ENCODE measurements at places on chromosomes 16 and 17. TPM values are rescaled to one million over a fixed set of nuclear protein-coding genes. Genes with fewer than 3 reads are reported as not detected.
A peak's percentile ranks its signal among the peaks of the same experiment; 100 is the strongest.

The PIRT gene
- not detected for total RNA-seq

The CPNE7 gene
- total RNA-seq, result 0.36 TPM

The AOC2 gene
- 0.60 TPM for total RNA-seq

The NPIPB6 gene
- total RNA-seq, result not detected

The ITGAL gene
- 4.7 TPM for total RNA-seq

The ADAT1 gene
- 40.0 TPM for total RNA-seq

The HOXB1 gene
- total RNA-seq, result not detected

The GPR179 gene
- total RNA-seq, result not detected

The SMIM22 gene
- not detected for total RNA-seq

The SLC16A13 gene
- total RNA-seq, result 2.9 TPM

GRCh38 chr17:17119533-17119932, 77.3 kb downstream of the MPRIP start:
- no peaks in the 10 kb centered on the region for H3K27me3 ChIP-seq
- no peaks in the 10 kb centered on the region for H3K36me3 ChIP-seq
- DNase-seq, result peak; percentile 59
- H3K4me1 ChIP-seq, result peaks cover 43% of the 10 kb centered on the region
- H3K27ac ChIP-seq, result no peak overlapping the region
- no peak overlapping the region for H3K4me3 ChIP-seq

- no peaks in the 10 kb centered on the region for H3K36me3 ChIP-seq
- no peak overlapping the region for H3K4me3 ChIP-seq
- H3K4me1 ChIP-seq, result no peaks in the 10 kb centered on the region
These were observed 536.0 kb downstream of the CDH13 start for GRCh38 chr16:83162791-83163190.

DNA sequence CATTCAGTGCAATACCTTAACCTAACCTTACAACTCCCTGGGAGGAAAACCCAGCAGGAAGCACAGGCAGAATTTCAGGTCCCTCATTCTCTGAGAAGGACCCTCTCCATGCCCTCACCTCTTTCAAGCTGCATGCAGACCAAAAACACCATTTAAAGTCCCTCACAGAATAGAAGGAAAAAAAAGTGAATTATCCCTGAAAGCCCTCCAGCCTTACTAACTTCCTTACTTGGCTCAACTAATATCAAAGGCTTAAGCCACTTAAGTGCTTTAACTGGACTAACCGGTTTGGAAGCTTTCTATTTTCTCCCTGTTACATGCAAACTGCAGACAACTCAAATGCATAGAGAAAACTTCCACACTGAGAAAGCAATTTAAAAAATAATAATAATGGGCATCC, 60.5 kb downstream of the ADAMTS18 start:
- no peak overlapping the region for H3K4me3 ChIP-seq
- H3K4me1 ChIP-seq, result no peaks in the 10 kb centered on the region
- no peak overlapping the region for H3K27ac ChIP-seq
- H3K36me3 ChIP-seq, result no peaks in the 10 kb centered on the region
- no peak for DNase-seq
- no peaks in the 10 kb centered on the region for H3K27me3 ChIP-seq

DNA sequence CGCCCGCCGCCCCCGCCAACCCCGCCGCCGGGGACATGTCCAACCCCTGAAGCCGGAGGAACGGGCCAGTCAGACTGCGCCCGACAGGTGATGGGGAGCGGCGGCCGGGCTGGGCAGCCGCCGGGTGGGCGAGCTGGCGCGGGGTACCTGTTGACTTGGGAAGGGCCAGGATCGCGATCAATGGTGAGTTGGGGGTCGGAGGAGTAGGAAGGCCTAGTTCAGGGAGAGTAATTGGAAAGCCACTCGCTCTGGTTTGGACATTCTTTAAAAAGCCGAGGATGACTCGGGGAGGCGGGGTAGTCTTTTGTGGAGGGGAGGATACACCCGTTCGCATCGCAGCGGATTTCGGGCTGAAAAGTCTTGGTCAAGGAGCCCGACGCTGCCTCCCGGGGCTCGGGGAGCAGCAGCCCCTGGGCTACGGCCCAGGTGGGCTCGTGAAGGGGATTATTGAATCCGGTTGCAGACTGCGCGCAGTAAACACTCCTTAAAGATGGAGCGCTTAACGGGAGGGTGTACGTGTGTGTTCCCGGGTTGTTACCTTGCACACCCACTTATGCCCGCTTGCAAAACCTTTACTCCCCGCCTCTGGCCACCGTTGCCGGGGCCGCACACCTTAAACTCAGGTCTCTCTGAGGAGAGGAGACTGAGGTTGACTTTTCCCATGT, 123.8 kb downstream of the GOSR1 start:
- no peaks in the 10 kb centered on the region for H3K36me3 ChIP-seq
- H3K4me1 ChIP-seq, result no peaks in the 10 kb centered on the region
- peak overlapping the region; percentile 72 for H3K4me3 ChIP-seq
- peak; percentile 23 for DNase-seq
- peak overlapping the region; percentile 95 for H3K27ac ChIP-seq
- H3K27me3 ChIP-seq, result no peaks in the 10 kb centered on the region

- no peaks in the 10 kb centered on the region for H3K36me3 ChIP-seq
- peak within 1 kb of the TSS; percentile 54 for H3K4me3 ChIP-seq
- no peaks in the 10 kb centered on the region for H3K27me3 ChIP-seq
- peak; percentile 78 for DNase-seq
These were observed at the start of gene DUSP14 for GRCh38 chr17:37489197-37490001. Gene DUSP14, plus strand, starts transcription at chr17:37489891. Its CDS starts 22,382 bp downstream, at chr17:37512273.

- H3K4me1 ChIP-seq, result no peaks in the 10 kb centered on the region
- no peaks in the 10 kb centered on the region for H3K36me3 ChIP-seq
- no peak overlapping the region for H3K27ac ChIP-seq
- DNase-seq, result no peak
- H3K4me3 ChIP-seq, result no peak overlapping the region
- H3K27me3 ChIP-seq, result no peaks in the 10 kb centered on the region
These were observed 1483.7 kb upstream of the GOT2 start for GRCh38 chr16:60217787-60218186.

- no peak overlapping the region for H3K27ac ChIP-seq
- DNase-seq, result no peak
- no peak overlapping the region for H3K4me3 ChIP-seq
These were observed 96.3 kb downstream of the TMEM114 start for GRCh38 chr16:8493972-8494371.

DNA sequence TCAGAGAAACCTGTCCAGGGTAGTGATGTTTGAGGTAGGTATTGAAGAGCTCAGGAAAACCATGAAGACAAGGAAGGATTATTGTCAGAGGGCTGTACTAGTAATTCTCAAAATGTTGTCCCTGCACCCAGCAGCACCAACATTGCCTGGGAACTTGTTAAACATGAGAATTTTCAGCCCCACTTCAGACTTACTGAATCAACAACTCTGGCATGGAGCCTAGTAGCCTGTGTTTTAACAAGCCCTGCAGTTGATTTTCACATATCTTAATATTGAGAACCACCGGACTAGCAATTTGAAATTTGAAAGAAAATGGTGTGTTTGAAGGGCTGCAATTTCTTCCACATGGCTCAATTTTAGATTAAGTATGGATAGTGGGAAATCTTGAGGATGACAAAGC, 2.8 kb upstream of the KIF2B start:
- no peaks in the 10 kb centered on the region for H3K36me3 ChIP-seq
- no peaks in the 10 kb centered on the region for H3K27me3 ChIP-seq
- H3K4me3 ChIP-seq, result no peak overlapping the region
- H3K27ac ChIP-seq, result no peak overlapping the region
- no peak for DNase-seq

DNA sequence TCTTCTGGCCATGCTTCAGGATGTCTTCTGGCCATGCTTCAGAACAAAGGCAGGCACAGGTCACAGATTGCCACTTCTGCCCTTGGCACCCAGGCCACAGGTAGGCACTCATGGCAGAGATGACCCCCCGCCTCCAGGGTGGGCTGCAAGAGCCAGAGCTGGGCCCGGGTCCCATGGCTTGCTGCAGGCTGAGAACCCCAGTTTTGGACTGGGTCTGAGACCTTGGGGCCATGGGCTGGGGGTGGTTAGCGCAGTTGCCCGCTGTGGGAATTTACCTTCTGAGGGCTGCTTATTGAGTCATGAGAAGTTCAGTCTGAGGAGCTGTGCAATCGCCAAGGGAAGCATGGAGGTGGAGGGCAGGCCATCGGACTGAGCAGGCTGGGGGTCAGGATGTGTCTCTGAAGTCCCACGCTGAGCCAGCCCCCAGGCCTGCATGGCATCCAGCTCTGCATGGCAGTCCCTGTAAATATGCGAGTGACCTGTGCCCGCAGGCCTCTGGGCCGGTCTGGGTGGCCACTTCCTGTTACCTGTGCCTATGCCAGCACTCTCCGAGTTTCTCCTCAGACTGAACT, 1.7 kb downstream of the ANKRD13B start:
- H3K4me1 ChIP-seq, result peaks cover 39% of the 10 kb centered on the region
- H3K27me3 ChIP-seq, result no peaks in the 10 kb centered on the region
- no peak overlapping the region for H3K4me3 ChIP-seq
- no peaks in the 10 kb centered on the region for H3K36me3 ChIP-seq
- no peak overlapping the region for H3K27ac ChIP-seq
- DNase-seq, result no peak

- no peaks in the 10 kb centered on the region for H3K36me3 ChIP-seq
- no peak overlapping the region for H3K27ac ChIP-seq
- no peaks in the 10 kb centered on the region for H3K27me3 ChIP-seq
- H3K4me1 ChIP-seq, result peaks cover 41% of the 10 kb centered on the region
- peak overlapping the region; percentile 53 for H3K4me3 ChIP-seq
- peak; percentile 39 for DNase-seq
These were observed 526 bp downstream of the MOSMO start for GRCh38 chr16:22008215-22009059.

DNA sequence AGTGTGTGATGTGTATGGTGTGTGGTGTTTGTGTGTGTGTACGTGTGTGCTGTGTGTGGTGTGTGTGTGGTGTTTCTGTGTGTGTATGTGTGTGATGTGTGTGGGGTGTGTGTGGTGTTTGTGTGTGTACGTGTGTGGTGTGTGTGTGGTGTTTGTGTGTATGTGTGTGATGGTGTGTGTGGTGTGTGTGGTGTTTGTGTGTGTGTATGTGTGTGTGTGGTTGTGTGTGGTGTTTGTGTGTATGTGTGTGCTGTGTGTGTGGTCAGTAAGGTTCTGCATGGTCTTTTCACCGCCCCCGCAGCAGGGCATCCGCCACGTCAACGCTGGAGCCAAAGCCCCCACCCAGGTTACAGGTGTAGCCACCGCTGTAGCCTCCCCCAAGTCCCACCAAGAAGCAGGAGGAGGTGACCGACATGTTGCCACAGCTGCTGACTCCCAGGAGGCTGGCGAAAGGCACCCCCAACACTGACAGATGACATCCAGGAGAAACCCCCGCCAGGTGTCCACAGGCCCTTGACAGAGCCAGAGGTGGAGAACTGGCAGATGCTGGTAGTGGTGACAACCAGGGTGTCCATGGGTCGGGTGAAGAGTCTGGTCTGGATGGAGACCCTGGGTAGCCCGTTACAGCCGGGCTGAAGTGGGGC, 9.3 kb upstream of the KRT17 start:
- H3K27me3 ChIP-seq, result no peaks in the 10 kb centered on the region
- no peak for DNase-seq
- H3K36me3 ChIP-seq, result no peaks in the 10 kb centered on the region
- peaks cover 8% of the 10 kb centered on the region for H3K4me1 ChIP-seq
- H3K27ac ChIP-seq, result no peak overlapping the region

- H3K36me3 ChIP-seq, result no peaks in the 10 kb centered on the region
- H3K4me1 ChIP-seq, result no peaks in the 10 kb centered on the region
- no peaks in the 10 kb centered on the region for H3K27me3 ChIP-seq
- no peak for DNase-seq
These were observed 301.8 kb downstream of the CPPED1 start for GRCh38 chr16:12501707-12502457.

- H3K4me1 ChIP-seq, result peaks cover 6% of the 10 kb centered on the region
- no peak for DNase-seq
- no peaks in the 10 kb centered on the region for H3K36me3 ChIP-seq
- no peaks in the 10 kb centered on the region for H3K27me3 ChIP-seq
- no peak overlapping the region for H3K27ac ChIP-seq
These were observed 2.3 kb upstream of the MVD start for GRCh38 chr16:88665148-88665547.

GRCh38 chr17:69907132-69907847, 167.7 kb upstream of the KCNJ16 start:
- no peaks in the 10 kb centered on the region for H3K4me1 ChIP-seq
- H3K27me3 ChIP-seq, result no peaks in the 10 kb centered on the region
- H3K4me3 ChIP-seq, result no peak overlapping the region
- DNase-seq, result no peak

DNA sequence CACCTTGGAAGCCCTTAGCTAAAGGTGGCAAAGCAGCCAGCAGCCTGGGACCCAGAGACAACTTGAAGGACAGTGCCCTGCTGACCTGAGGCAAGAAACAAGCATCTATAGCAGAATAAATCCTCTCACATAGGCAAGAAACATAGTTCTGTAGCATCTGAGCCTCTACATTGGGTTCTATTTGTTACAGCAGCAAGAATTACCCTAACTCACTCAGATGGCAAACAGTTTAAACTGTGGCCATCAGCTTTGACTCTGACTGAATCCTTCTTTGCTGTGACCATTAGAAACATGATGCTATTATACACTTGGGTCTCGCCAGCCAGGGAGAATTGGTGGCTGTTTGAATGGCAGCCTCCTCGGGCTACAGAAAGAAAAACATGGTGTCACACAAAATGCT, 53.1 kb upstream of the CCL1 start:
- peaks cover 4% of the 10 kb centered on the region for H3K27me3 ChIP-seq
- H3K36me3 ChIP-seq, result no peaks in the 10 kb centered on the region
- H3K27ac ChIP-seq, result no peak overlapping the region
- no peak overlapping the region for H3K4me3 ChIP-seq
- DNase-seq, result no peak

- no peak overlapping the region for H3K4me3 ChIP-seq
- peaks cover 20% of the 10 kb centered on the region for H3K27me3 ChIP-seq
- H3K27ac ChIP-seq, result peak overlapping the region; percentile 82
- H3K4me1 ChIP-seq, result peaks cover 25% of the 10 kb centered on the region
- DNase-seq, result peak; percentile 78
These were observed 2.2 kb upstream of the KRT19 start for GRCh38 chr17:41530062-41531048.

GRCh38 chr17:50064253-50065001, 8.5 kb downstream of the ITGA3 start:
- DNase-seq, result peak; percentile 82
- no peaks in the 10 kb centered on the region for H3K27me3 ChIP-seq
- H3K4me3 ChIP-seq, result no peak overlapping the region

DNA sequence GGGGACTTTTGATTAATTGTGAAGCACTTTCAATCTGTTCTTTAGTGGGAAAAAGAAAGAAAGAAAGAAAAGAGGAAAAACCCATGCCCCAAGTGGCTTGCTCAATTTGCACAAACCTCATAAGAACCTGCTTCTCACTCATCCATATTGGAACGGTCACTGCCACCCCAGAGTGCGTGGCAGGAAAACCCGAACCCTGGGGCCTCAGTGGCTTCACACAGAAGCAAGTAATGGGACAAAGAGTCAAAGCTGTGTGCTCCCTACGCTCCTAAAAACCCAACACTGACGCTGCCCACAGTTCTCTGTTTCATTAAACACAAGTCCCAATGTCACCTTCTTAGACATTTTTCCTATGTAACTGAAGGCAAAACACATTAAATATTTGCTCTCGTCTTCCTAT, 1.2 kb downstream of the SLC6A4 start:
- H3K4me3 ChIP-seq, result no peak overlapping the region
- no peak overlapping the region for H3K27ac ChIP-seq
- DNase-seq, result no peak
- H3K27me3 ChIP-seq, result peaks cover 20% of the 10 kb centered on the region
